Suprapubic skin (tissue), 4 donors: ENCODE measurements at places on chromosomes 16 and 17. TPM values are rescaled to one million over a fixed set of nuclear protein-coding genes. Genes with fewer than 3 reads are reported as not detected.

The OMG gene
- total RNA-seq = not detected

The SLC6A4 gene
- total RNA-seq = 0.78 TPM

The C17orf113 gene
- 2.1 TPM for total RNA-seq

The KRT20 gene
- not detected for total RNA-seq

The STX8 gene
- total RNA-seq = 42.8 TPM

The CLN3 gene
- 62.9 TPM for total RNA-seq

The CTRB2 gene
- total RNA-seq = not detected

The DPEP2 gene
- not detected for total RNA-seq

The KLHL10 gene
- total RNA-seq = not detected

The CA7 gene
- not detected for total RNA-seq

The TP53TG3F gene
- not detected for total RNA-seq

The C16orf89 gene
- 1.6 TPM for total RNA-seq

The PPP1R1B gene
- total RNA-seq = 43.7 TPM

The TM4SF5 gene
- not detected for total RNA-seq

The ZSCAN10 gene
- total RNA-seq = not detected

The STH gene
- not detected for total RNA-seq

The CCDC102A gene
- total RNA-seq = 11.5 TPM

The MYOCD gene
- total RNA-seq = 0.85 TPM

The TBC1D3D gene
- not detected for total RNA-seq

The ENPP7 gene
- total RNA-seq = not detected

The TBC1D3B gene
- 17.5 TPM for total RNA-seq

The HEATR9 gene
- total RNA-seq = not detected

The RGS9 gene
- 1.1 TPM for total RNA-seq

The CNTD1 gene
- not detected for total RNA-seq

The DHRS7C gene
- total RNA-seq = not detected

The AOC2 gene
- total RNA-seq = 0.64 TPM

The TNRC6A gene
- total RNA-seq = 26.3 TPM
